NCI-H1930 (cell line): ENCODE measurements at places on chromosomes 11 and 22.

GRCh38 chr22:28813772-28814518, 13.6 kb upstream of the XBP1 start:
- DNase-seq = no peak

DNA sequence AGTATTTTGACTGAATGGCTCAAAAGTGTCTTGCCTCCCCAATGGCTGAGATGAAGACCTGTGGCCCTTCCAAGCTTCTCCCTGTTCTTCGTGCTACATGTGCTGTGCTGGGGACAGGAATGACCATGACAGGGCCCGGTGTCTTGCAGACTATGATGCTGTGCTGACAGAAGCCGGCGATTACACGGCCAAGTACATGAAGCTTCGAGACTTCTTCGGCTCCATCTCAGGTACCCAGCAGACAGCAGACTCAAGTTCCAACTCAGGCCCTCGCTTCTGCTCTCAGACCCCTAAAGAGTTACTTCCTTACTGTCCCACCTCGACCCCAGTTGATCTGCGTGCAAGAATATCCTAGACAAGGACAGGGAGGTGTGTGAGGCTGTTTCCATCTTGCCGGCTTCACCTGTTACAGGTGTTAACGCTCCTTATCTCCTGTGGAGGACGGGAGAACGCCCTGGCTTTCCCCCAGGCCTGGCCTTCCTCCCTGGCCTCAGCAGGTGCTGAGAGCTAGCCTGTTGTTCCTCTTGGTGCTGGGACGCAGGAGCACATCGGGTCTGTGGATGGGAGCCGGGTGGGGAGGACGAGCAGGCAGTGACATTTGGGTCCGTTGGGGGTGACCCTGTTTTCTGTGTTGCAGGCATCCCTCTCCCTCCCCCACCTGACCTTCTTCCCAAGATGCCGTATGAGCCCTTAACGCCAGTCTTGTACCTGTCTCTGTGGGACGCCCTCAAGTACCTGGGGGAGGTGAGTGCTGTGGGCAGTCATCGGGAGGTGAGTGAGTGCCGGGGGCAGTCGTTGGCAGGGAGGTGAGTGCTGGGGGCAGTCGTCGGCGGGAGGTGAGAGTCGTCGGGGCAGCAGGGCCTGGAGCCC, 38.1 kb downstream of the GLB1L2 start:
- DNase-seq = no peak

DNA sequence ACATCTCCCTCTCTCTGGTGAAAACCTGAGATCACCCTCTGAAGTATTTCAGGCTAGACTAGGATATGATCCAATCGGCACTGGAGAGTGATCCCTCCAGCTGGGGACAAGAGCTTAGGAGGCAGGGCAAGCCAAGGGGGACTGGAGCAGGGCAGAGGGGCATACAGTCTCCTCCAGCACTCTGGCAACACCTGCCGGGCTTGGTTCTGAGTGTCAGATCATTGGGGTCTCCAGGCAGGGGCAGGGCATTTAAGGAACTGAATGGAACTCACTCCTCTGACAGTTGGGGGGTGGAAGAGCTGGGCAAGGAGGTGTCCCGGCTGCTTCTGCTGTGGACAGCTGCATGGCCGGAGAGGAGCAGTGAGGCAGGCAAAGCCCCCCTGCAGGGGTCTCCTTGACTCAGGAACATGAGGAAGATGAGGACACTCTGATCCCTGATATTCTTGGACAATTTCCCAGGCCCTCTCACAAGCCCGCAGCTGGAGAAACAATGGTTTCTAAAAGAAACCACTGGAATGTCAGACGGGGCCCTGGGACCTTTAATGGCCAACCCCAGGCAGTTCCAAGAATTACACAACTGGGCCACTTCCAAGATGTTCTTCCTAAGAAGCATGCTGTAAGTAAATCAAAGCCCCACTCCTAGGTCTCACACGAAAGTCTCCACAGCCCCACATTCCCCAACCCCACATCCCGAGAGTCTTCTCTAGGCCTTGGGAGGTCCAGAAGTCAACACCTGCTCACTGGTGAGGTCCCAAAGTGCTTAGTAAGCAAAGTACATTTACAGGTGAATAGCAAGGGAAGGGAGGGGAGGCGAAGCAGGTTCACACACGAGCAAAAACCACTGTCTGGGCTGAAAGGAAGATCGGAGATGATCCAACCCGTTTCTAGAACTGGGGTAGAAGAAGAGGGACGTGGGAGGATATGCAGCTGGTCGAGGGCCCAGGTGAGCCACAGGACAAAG, 1.2 kb upstream of the CCDC86 start:
- no peak for DNase-seq

DNA sequence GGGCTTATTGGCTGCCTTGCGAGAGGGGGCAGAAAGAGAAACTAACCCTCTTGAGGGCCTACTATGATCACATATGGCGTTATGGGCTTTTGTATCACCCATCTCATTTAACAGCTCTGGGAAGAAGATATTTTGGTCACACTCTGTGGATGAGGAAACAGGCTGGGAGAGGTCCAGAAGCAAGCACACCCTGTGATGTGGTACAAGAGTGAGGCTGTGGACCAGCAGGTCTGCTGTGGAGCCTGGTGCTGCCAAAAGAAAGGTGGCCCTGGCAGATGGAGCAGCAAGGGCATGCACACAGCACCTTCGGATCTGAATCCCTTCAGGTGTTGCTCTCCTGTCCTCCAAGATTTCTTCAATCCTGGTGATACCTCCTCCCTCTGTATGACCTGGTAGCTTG, 64.1 kb downstream of the KCNC1 start:
- no peak for DNase-seq
